ENCODE measurements at places on chromosomes 13 and 19.

DNA sequence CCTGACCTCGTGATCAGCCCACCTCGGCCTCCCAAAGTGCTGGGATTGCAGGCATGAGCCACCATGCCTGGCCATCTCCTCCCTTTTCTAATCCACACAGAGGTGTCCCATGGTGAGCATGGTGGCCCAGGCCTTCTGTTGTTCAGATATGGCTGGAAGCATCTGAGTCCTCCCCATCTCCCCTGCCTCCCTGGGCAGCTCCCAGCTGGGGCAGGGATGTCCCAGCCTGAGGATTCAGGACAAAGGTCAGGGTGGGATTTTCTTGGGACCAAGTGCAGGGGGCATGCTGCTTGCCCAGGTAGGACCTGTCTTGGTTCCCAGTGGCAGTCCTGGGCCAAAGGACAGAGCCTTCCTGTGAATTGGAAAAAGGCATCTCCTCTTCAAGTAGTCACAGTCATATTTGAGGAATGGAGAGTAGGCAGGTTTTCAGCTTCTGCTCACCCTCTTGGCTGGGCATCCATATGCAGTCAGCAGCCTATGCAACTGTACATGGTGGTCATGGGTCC is 10.8 kb downstream of the ADGRE2 start:
- DNase-seq: no peak

DNA sequence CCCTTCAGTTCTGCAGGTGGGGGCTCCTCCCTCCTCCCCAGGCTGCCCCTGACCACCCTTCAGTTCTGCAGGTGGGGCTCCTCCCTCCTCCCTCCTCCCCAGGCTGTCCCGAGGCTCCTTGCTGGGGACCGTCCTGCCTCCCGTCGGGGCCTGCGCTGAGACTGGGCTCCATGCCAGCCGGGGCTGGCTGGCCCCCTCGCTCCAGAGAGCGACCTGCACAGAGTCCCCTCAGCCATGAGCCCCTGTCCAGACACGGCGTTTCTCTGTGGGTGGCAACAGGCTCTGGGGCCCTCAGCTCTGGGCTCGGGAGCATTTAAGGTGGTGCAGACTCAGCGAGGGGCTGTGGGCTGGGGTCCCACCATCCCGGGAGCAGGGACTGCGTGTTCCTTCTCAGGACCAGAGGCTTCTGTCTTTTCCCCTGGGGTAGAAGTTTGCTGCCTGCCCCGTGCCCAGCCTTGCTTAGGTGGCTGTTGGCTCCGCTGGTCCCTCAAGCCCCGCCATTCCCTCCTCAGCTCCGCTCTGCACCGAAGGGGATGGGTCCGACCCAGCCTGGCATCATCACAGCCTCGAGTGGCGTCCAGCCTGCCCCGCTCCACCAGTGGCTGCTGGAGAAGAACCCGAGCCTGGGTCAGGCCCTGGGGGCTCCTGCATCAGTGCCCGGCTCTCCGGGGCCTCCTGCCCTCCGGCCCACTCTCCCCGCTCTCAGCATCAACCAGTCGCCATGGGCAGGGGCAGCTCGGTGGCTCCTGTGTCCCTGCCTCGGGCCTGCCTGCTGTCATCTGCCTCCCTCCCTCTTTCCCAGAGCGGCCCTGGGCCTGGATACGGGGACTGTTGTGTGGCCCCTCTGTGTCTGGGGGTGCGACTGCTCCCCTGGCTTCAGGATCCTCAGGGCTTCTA is 27.6 kb downstream of the CSNK1G2 start:
- no peak for DNase-seq

DNA sequence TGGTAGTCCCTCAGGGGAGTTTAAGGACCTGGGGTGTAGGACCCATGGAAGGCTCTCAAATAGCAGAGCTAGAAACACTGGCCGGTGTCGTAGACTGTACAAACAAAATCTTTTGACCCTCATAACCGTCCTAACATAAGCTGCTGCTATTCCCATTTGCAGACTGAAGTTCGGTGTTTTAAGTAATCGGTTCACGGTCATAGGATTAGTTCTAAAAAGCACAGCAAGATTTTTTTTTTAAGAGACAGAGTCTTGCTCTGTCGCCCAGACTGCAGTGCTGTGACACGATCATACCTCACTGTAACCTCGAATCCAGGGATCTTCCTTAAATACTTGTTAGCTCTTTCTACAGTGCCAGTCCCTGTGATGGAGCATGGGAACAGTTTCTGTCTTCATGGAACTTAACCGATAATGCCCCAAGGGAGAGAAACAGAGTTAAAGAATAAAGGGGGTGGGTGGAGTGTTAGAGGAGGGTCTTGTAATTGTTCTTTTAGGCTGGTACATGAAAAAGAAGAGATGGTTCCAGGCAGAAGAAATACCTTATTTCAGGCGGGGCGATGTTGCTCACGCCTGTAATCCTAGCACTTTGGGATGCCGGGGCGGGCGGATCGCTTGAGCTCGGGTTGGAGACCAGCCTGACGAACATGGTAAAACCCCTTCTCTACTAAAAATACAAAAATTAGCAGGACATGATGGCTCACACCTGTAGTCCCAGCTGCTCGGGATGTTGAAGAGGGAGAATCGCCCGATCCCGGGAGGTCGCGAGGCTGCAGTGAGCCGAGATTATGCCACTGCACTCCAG is 475 bp upstream of the ZC3H4 start:
- DNase-seq: no peak

- DNase-seq: no peak
These were observed 28.4 kb downstream of the KDM4B start for GRCh38 chr19:4997297-4997696.

- DNase-seq: peak; percentile 81
These were observed 2.8 kb downstream of the ZFP36 start for GRCh38 chr19:39409208-39410016.

DNA sequence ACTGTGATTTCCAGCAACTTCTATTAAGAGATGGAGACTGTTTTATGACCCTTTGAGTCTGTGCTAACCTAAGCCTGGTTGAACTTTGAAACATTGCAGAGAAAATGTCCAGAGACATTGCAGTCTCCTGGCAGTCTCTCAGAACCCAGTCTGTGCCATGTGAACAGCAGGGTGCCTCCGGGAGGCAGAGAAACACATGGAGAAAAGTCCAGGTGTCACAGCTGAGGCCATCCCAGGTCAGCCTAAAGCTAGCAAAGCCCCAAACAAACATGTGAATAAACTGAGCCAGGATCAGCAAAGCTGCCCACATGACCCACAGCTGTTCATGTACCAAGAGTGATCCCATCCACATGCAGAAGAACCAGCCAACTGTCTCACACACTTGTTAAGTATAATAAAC is 7.8 kb downstream of the CYP4F11 start:
- no peak for DNase-seq

DNA sequence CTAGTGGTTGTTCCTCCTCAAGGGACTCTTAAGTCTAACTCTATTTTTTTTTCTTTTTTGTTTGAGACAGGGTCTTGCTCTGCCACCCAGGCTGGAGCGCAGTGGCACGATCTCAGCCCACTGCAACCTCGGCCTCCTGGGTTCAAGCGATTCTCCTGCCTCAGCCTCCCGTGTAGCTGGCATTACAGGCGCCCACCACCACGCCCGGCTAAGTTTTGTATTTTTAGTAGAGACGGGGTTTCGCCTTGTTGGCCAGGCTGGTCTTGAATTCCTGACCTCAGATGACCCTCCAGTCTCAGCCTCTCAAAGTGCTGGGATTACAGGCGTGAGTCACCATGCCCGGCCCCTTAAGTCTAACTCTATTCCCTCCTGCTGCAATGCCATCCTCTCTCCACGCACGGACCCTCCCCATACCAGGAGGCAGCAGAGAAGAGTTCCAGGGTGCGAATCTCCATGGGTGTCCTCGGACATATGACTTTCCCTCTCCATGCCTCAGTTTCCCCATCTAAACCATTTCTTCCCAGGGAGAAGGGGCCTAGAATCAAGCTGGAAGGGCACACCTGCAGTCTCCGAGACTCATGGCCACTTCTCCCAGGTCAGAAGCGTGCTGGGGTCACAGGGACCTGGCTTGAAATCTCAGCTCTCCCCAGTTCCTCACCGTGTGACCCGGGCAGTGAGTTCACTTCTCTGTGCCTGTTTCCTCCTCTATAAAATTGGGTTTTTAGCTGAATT is 6.0 kb upstream of the BCL3 start:
- peak; percentile 53 for DNase-seq

DNA sequence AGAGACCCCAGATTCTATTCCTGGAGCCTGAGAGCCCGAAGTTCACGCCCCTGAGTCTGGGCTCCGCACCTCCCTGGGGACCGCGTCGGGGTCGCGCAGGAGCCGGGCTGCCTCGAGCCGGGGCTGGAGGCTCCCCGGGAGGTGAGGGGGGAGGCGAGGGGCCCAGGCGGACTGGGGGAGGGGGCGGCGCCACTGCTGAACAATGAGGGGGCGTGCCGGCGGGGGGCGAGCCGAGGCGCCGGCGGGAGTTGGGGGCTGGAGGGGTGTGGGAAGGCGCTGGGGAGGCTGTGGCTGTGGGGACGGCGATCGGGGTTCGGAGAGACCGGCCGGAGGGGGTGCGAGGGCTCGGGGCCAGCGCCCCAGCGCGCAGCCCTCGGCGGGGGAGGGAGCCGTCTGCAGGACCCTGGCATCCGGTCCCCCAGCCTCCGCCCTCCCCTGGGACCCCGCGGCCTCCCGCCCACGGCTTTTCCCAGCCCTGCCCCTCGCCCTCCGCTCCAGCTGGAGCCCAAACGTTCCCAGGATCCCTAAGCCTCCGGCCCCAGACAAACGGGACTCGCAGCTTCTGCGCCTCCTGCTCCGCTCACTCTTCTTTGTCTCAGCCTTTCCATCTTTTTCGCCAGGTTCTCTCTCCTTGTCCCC is 922 bp downstream of the PLEKHG2 start:
- peak; percentile 76 for DNase-seq

All from fibroblast of skin of scalp (primary cell).